ENCODE measurements at places on chromosomes 13 and 19.

DNA sequence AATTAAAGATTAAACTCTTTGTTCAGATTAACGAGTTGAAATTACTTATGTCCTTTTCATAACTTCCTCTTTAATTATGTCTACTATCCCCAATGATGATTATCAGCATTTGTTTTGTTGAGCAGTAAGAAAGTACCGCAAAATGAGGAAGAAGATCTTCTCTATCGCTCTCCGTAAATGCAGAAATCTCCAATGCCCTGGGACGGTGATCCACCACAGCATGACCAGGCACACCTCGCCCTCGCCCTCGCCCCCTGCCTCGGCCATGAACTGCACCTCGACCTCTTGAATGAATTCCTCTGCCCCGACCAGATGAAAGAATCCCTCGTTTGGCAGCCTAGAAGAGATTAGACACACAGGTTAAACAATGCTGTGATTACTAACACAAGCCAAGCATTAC lies 69.1 kb downstream of the RBM26 start:
- DNase-seq: no peak

- no peak for DNase-seq
Observed at GRCh38 chr19:30686826-30687566, 314.8 kb downstream of the ZNF536 start.

DNA sequence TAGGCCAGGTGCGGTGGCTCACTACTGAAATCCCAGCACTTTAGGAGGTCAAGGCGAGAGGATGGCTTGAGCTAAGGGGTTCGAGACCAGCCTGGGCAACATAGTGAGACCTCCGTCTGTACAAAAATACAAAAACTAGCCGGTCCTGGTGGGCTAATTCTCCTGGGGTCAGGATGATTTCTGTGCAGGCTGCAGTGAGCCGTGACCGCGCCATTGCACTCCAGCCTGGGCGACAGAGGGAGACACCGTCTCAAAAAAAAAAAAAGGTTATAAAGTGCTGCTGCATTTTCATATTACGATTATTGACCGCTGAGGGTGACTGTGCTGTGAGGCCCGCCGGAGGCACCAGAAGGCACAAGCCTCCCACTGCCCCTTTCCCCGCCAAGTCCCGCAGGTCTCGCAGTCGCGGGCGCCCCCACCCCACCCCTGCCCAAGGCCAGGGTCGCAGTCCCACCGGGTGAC lies 477 bp upstream of the PLEKHF1 start:
- no peak for DNase-seq

GRCh38 chr19:39212375-39212742 lies 8.3 kb upstream of the SYCN start:
- peak; percentile 52 for DNase-seq

- no peak for DNase-seq
Observed at GRCh38 chr13:93726173-93726957, 499.8 kb downstream of the GPC6 start.

- no peak for DNase-seq
Observed at GRCh38 chr13:58729361-58729760, 1097.8 kb downstream of the PCDH17 start.

GRCh38 chr13:77034881-77035280 lies 7.9 kb upstream of the FBXL3 start:
- DNase-seq: no peak

GRCh38 chr13:60108589-60108988 lies 55.1 kb downstream of the DIAPH3 start:
- no peak for DNase-seq

GRCh38 chr13:114296902-114297301 lies 15.5 kb downstream of the UPF3A start:
- DNase-seq: no peak

GRCh38 chr19:12047868-12048267 lies 4.9 kb downstream of the ZNF878 start:
- no peak for DNase-seq

- no peak for DNase-seq
Observed at GRCh38 chr13:97855570-97856303, 97.7 kb upstream of the IPO5 start.

GRCh38 chr13:72062566-72062965 lies 195.6 kb upstream of the DACH1 start:
- no peak for DNase-seq

DNA sequence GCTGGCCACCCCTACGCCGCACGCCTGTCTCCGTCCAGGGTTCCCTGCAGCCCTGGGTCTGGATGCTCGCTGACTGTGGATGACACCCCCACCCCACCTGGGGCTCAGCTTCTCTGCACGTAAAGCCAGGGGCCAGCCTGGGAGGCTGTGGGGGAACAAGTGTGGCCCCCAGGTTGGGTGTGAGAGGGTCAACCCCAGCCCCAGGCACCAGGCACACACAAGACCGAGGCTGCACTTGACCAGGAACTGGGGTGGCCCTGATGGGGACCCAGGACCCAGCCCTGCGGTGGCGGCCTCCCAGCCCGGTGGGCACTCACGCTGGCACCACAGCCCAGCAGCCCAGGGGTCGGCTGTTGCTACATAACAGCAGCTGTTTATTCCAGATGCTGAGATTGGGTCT lies 41.6 kb downstream of the GAS6 start:
- no peak for DNase-seq

DNA sequence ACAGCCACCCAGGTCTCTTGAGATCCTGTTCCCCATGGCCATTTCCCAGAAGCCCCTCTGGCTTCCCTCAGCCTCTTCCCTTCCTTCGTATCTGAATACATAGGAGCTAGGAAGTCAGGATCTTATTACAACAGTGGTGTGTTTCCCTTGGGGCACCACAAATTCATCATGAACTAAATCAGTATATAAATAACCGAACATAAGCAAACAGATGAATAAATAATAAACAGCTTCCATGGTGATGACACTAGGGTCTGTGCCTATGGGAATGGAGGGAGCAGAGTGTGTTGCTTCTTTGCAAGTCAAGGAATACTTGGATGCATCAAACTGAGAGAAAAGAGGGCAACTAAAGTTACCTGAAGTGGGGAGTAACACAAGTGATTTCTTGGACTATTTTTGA lies 527.6 kb downstream of the LMO7 start:
- no peak for DNase-seq

GRCh38 chr19:4256563-4256962 lies 9.7 kb downstream of the YJU2 start:
- no peak for DNase-seq

DNA sequence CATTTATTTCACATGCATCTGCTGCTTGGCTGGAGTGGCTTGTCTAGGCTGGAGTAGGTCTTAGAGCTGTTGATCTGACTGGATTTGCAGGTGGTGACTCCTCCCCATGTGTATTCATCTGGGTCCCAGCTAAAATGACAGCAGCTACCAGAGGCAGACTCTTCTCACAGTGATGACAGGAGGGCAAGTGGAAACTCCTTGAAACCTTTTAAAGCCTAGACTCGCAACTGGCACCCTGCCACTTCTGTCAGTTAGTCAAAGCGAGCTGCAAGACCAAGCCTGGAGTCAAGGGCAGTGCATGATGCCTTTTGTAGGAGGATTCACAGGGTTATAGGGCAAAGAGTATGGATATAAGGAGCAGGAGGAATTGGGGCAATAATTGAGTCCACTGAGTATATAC lies 65.2 kb downstream of the TEX26 start:
- no peak for DNase-seq

GRCh38 chr13:30804474-30804873 lies 69.1 kb downstream of the ALOX5AP start:
- DNase-seq: no peak

- DNase-seq: no peak
Observed at GRCh38 chr13:31697290-31697689, 42.0 kb upstream of the RXFP2 start.

DNA sequence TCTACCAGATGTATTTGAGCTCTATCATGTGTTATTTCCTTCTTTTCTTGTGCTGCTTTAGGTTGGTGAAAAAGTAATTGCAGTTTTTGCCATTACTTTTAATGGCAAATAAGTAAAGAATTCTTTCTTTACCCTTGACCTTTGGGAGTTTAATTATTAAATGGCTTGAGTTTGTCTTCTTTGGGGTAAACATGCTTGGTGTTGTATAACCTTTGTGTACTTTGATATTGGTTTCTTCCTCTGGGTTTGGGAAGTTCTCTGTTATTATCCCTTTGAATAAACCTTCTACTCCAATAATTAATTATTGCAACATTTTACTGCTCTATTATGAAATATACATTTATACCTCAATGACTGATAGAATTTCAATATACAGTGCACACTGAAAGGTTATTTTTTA lies 709.4 kb downstream of the PCDH17 start:
- DNase-seq: no peak

- DNase-seq: no peak
Observed at GRCh38 chr13:72889495-72889894, 107.6 kb downstream of the PIBF1 start.

GRCh38 chr19:718251-718951 lies 9.7 kb downstream of the PALM start:
- no peak for DNase-seq

GRCh38 chr13:46595885-46596275 lies 42.9 kb downstream of the LRCH1 start:
- DNase-seq: no peak

GRCh38 chr13:106558527-106558926 lies 9.4 kb downstream of the ARGLU1 start:
- DNase-seq: no peak

GRCh38 chr19:18397242-18398202 lies at the start of gene LRRC25:
Gene LRRC25 (minus strand): TSS chr19:18397622. CDS start chr19:18396963, 659 bp downstream.
- no peak for DNase-seq

- DNase-seq: peak; percentile 4
Observed at GRCh38 chr13:74288361-74288911, 154.2 kb upstream of the KLF12 start.

GRCh38 chr13:20475927-20476691 lies 49.5 kb downstream of the CRYL1 start:
- peak; percentile 46 for DNase-seq

All from activated T-cell treated with anti-CD3 and anti-CD28 coated beads for 1 hour (primary cell).